PC-3 (cell line): ENCODE measurements at places on chromosomes 7 and 10. TPM values are rescaled to one million over a fixed set of nuclear protein-coding genes. Genes with fewer than 3 reads are reported as not detected.
A peak's percentile ranks its signal among the peaks of the same experiment; 100 is the strongest.

The ZNF511 gene
- total RNA-seq = 78.4 and 84.3 TPM in 2 replicates

The ZPBP gene
- total RNA-seq = not detected in 2 replicates

The CYP3A7 gene
- total RNA-seq = not detected in 2 replicates

The ARHGAP19 gene
- 8.5 and 9.8 TPM in 2 replicates for total RNA-seq

The CCDC7 gene
- 14.1 and 19.1 TPM in 2 replicates for total RNA-seq

The ALOX5 gene
- 0.11 and 0.92 TPM in 2 replicates for total RNA-seq

The ZNF485 gene
- 1.2 and 1.3 TPM in 2 replicates for total RNA-seq

The NPY gene
- not detected in 2 replicates for total RNA-seq

DNA sequence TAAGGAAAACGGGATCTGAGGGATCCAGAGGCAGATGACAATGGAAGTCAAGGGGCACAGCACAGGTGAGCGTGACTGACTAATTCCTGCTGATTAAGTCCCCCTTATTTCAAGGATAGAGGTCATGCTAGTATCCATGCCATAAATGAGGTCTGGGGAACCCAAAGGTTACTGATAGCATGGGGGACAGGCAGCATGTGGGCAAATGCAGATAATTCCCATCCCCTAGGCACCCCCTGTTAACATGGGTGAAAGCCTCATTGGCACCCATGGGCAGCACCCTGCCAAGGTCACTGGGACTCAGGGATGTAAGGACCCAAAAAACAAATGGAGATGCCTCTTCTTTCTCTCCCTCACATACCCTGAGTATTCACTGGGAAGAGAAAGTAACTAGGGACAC, 139.7 kb downstream of the WDR11 start:
- H3K4me1 ChIP-seq = no peaks in the 10 kb centered on the region
- H3K36me3 ChIP-seq = no peaks in the 10 kb centered on the region
- H3K27me3 ChIP-seq = peaks cover 4% of the 10 kb centered on the region; the same call in 1 of the 2 replicates
- no peak overlapping the region for H3K4me3 ChIP-seq

GRCh38 chr10:32141018-32141807, 85.0 kb upstream of the KIF5B start:
- no peak overlapping the region for H3K27ac ChIP-seq
- H3K36me3 ChIP-seq = no peaks in the 10 kb centered on the region
- no peak for DNase-seq
- no peaks in the 10 kb centered on the region for H3K27me3 ChIP-seq

DNA sequence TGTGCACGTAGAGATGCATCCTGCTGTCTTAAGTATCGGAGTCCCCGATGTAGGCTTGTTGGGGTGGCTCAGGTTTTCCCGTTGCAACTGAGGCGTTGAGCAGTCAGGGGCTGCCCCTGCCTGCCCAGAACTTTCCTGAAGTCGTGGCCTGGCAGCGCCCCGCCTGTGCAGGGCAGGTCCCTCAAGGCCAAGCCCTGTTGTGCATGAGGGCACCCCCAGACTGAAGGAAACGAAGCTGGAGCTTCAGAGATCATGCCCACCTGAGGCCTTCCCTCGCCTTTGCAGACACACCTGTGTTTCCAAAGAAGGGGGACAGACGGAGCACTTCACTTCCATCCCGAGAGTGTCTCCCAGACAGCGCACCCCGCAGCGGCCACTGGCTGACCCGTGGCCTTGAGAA, 121.1 kb downstream of the NKX6-2 start:
- H3K4me1 ChIP-seq = peaks cover 40% of the 10 kb centered on the region
- no peaks in the 10 kb centered on the region for H3K27me3 ChIP-seq
- DNase-seq = no peak
- H3K4me3 ChIP-seq = no peak overlapping the region
- peaks cover 17% of the 10 kb centered on the region for H3K36me3 ChIP-seq

GRCh38 chr10:124340033-124340760, 78.5 kb downstream of the OAT start:
- no peak overlapping the region for H3K4me3 ChIP-seq
- H3K36me3 ChIP-seq = no peaks in the 10 kb centered on the region
- DNase-seq = peak; percentile 7
- H3K27ac ChIP-seq = no peak overlapping the region

DNA sequence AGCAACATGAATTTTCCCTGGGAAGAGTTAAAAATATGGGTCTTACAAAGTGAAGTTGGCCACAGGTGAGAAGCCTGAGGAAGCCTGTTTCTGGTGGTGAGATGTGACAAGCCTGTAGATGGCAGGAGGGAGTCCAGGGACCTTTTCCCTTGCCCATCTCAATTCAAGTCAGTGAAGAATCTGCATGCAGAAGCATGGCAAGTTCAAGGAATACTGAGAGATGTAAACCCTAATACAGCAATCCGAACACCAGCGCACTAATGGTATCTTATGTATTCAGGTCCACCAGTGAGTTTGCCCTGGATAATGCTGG, 73.6 kb downstream of the RHOBTB1 start:
- H3K27me3 ChIP-seq = no peaks in the 10 kb centered on the region
- H3K4me1 ChIP-seq = no peaks in the 10 kb centered on the region; the same call in 1 of the 2 replicates
- no peak overlapping the region for H3K27ac ChIP-seq
- H3K36me3 ChIP-seq = no peaks in the 10 kb centered on the region
- no peak overlapping the region for H3K4me3 ChIP-seq

GRCh38 chr7:149500201-149500600, 2.6 kb upstream of the ZNF746 start:
- H3K27me3 ChIP-seq = no peaks in the 10 kb centered on the region
- H3K4me3 ChIP-seq = no peak overlapping the region
- peaks cover 20% of the 10 kb centered on the region for H3K4me1 ChIP-seq
- DNase-seq = no peak
- no peaks in the 10 kb centered on the region for H3K36me3 ChIP-seq

- no peak overlapping the region for H3K27ac ChIP-seq
- no peak overlapping the region for H3K4me3 ChIP-seq
- no peaks in the 10 kb centered on the region for H3K36me3 ChIP-seq
- no peaks in the 10 kb centered on the region for H3K4me1 ChIP-seq
- 0 out of 2 replicates have a peak, but pooled peaks cover 6% of the 10 kb centered on the region for H3K27me3 ChIP-seq
These were observed 13.7 kb upstream of the EBF3 start for GRCh38 chr10:129977794-129978193.

DNA sequence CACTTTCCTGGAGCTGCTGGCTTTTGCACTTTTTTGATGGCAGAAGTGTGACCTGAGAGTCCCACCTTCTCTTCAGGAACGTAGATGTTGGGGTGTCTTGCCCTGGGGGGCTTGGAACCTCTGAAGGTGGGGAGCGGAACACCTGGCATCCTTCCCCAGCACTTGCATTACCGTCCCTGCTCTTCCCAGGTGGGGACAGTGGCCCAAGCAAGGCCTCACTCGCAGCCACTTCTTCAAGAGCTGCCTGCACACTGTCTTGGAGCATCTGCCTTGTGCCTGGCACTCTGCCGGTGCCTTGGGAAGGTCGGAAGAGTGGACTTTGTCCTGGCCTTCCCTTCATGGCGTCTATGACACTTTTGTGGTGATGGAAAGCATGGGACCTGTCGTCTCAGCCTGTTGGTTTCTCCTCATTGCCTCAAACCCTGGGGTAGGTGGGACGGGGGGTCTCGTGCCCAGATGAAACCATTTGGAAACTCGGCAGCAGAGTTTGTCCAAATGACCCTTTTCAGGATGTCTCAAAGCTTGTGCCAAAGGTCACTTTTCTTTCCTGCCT, 31.1 kb downstream of the PFKFB3 start:
- no peak for DNase-seq
- no peaks in the 10 kb centered on the region for H3K27me3 ChIP-seq
- H3K4me1 ChIP-seq = no peaks in the 10 kb centered on the region
- H3K4me3 ChIP-seq = no peak overlapping the region
- no peaks in the 10 kb centered on the region for H3K36me3 ChIP-seq

GRCh38 chr7:66296557-66296956, 91.4 kb downstream of the TPST1 start:
- H3K27me3 ChIP-seq = no peaks in the 10 kb centered on the region
- H3K36me3 ChIP-seq = peaks cover 11% of the 10 kb centered on the region; the same call in 1 of the 2 replicates
- no peak overlapping the region for H3K4me3 ChIP-seq
- no peak for DNase-seq
- H3K27ac ChIP-seq = no peak overlapping the region

- H3K27me3 ChIP-seq = no peaks in the 10 kb centered on the region
- no peak for DNase-seq
- no peaks in the 10 kb centered on the region for H3K4me1 ChIP-seq
- H3K27ac ChIP-seq = no peak overlapping the region
- peaks cover 9% of the 10 kb centered on the region for H3K36me3 ChIP-seq
These were observed 91.3 kb upstream of the SH2B2 start for GRCh38 chr7:102195361-102195760.

DNA sequence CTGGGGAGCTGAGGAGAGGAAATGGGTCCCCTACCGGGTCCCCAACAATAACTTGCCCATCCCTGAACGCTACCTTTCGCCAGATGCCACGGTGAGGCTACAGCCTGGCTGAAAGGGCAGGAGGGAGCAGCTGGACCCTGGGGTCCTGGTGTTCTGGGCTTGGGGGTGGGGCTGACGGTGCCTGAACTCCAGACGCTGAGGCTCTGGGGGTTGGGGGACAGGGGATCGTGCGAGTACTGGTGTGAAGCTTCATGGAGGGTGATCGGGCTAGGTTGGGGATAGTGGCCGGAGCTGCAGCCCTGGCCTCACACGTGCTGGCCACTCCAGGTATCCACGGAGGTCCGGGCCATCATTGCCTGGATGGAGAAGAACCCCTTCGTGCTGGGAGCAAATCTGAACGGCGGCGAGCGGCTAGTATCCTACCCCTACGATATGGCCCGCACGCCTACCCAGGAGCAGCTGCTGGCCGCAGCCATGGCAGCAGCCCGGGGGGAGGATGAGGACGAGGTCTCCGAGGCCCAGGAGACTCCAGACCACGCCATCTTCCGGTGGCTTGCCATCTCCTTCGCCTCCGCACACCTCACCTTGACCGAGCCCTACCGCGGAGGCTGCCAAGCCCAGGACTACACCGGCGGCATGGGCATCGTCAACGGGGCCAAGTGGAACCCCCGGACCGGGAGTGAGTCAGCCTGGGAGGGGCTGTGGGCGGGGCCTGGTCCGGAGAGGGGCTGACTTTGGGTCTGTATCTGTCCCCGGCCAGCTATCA, 8.3 kb downstream of the AEBP1 start:
- H3K27ac ChIP-seq = no peak overlapping the region
- H3K4me1 ChIP-seq = no peaks in the 10 kb centered on the region
- H3K36me3 ChIP-seq = peaks cover 4% of the 10 kb centered on the region

- DNase-seq = peak; percentile 85
- H3K27me3 ChIP-seq = no peaks in the 10 kb centered on the region
- peaks cover 44% of the 10 kb centered on the region for H3K4me1 ChIP-seq
These were observed 575 bp downstream of the DLG5 start for GRCh38 chr10:77925795-77926565.

- no peak overlapping the region for H3K27ac ChIP-seq
- no peaks in the 10 kb centered on the region for H3K36me3 ChIP-seq
- 0 out of 2 replicates have a peak, but pooled peaks cover 4% of the 10 kb centered on the region for H3K4me1 ChIP-seq
These were observed 177.9 kb downstream of the PLXNA4 start for GRCh38 chr7:132398253-132398925.

DNA sequence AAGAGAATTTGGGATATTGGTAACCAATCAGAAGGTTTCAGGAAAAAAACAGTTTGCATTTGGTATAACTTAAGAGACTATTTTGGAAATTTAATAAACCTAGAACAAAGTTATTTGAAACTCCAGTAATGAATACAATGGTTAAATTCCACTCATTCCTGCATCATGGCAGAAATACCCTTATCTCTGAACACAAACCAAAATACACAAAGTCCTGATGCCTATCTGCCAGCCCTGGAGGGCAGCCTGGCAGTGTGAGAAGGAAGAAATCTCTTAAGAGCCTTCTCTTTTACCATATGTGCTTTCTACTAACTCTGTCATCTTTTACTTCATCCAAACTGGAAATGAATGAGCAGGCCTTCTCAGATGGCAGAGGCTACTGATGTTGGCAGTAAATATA, 147.1 kb upstream of the LYZL1 start:
- no peaks in the 10 kb centered on the region for H3K27me3 ChIP-seq
- no peak overlapping the region for H3K4me3 ChIP-seq
- H3K36me3 ChIP-seq = no peaks in the 10 kb centered on the region
- DNase-seq = peak; percentile 68
- peaks cover 20% of the 10 kb centered on the region for H3K4me1 ChIP-seq

DNA sequence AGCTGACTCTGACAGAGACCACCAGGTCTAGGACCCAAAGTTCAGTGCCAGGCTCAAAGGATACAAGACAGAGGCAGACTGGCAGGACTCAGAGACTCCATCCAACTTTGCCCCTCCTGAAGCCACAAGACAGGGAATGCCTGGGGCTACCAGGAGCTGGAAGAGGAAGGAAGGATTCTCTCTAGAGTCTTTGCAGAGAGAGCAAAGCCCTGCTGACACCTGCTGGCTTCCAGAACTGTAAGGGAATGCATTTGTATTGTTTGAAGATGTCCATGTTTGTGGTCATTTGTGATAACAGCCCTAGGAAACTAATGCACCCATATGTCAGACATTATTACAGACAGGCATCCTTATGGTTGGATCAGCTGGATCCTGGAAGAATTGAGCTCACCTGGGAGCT, 132.3 kb upstream of the C7orf33 start:
- no peaks in the 10 kb centered on the region for H3K4me1 ChIP-seq
- H3K27me3 ChIP-seq = peaks cover 20% of the 10 kb centered on the region
- DNase-seq = no peak
- H3K27ac ChIP-seq = no peak overlapping the region
- H3K36me3 ChIP-seq = no peaks in the 10 kb centered on the region
- H3K4me3 ChIP-seq = no peak overlapping the region

GRCh38 chr7:132680590-132680989, 104.3 kb upstream of the PLXNA4 start:
- DNase-seq = no peak
- H3K27ac ChIP-seq = no peak overlapping the region
- no peaks in the 10 kb centered on the region for H3K4me1 ChIP-seq
- no peaks in the 10 kb centered on the region for H3K36me3 ChIP-seq

GRCh38 chr10:133213641-133214467, 16.2 kb upstream of the UTF1 start:
- no peak for DNase-seq
- no peak overlapping the region for H3K27ac ChIP-seq
- H3K4me3 ChIP-seq = no peak overlapping the region
- H3K36me3 ChIP-seq = no peaks in the 10 kb centered on the region
- peaks cover 5% of the 10 kb centered on the region; the same call in 1 of the 2 replicates for H3K27me3 ChIP-seq

DNA sequence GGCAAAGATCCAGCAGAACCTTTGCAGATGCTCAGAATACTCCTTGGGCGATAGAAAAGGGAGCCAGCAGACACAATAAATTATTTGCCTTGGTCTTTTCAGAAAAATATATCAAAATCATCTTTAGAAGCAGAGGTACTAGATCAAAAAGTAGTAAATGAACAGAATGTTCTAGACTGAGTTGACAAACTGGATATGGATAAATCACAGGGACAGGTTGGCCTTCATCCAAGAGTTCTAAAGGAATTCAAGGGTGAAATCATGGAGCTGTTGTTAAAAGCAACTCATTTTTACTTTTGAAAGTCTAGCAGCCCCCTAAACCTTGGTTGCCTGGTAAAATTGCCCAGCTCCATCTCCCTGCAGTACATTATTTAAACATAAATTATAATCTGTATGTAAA, 99.1 kb downstream of the PLCE1 start:
- no peaks in the 10 kb centered on the region for H3K27me3 ChIP-seq
- no peaks in the 10 kb centered on the region for H3K36me3 ChIP-seq
- H3K4me1 ChIP-seq = peaks cover 3% of the 10 kb centered on the region; the same call in 1 of the 2 replicates

GRCh38 chr10:89838044-89838615, 136.7 kb downstream of the KIF20B start:
- H3K4me3 ChIP-seq = no peak overlapping the region
- H3K36me3 ChIP-seq = no peaks in the 10 kb centered on the region
- no peak overlapping the region for H3K27ac ChIP-seq
- H3K27me3 ChIP-seq = no peaks in the 10 kb centered on the region
- no peak for DNase-seq

- DNase-seq = no peak
- H3K27me3 ChIP-seq = no peaks in the 10 kb centered on the region
- H3K36me3 ChIP-seq = no peaks in the 10 kb centered on the region
- no peak overlapping the region for H3K4me3 ChIP-seq
- peaks cover 11% of the 10 kb centered on the region for H3K4me1 ChIP-seq
These were observed 170.4 kb downstream of the SUGCT start for GRCh38 chr7:40305229-40305628.
